Colonic mucosa (tissue), 4 donors: ENCODE measurements at places on chromosomes 1 and 21. TPM values are rescaled to one million over a fixed set of nuclear protein-coding genes. Genes with fewer than 3 reads are reported as not detected.
A peak's percentile ranks its signal among the peaks of the same experiment; 100 is the strongest.

GRCh38 chr1:89724369-89725010, 91.6 kb downstream of the LRRC8C start:
- H3K36me3 ChIP-seq = no peaks in the 10 kb centered on the region
- no peaks in the 10 kb centered on the region for H3K27me3 ChIP-seq
- no peak overlapping the region for H3K4me3 ChIP-seq
- H3K27ac ChIP-seq = peak overlapping the region; percentile 37
- no peak for DNase-seq
- H3K4me1 ChIP-seq = no peaks in the 10 kb centered on the region

- H3K4me1 ChIP-seq = no peaks in the 10 kb centered on the region
- no peaks in the 10 kb centered on the region for H3K36me3 ChIP-seq
- DNase-seq = no peak
Measured at GRCh38 chr21:45303091-45303615, 15.5 kb upstream of the POFUT2 start.

DNA sequence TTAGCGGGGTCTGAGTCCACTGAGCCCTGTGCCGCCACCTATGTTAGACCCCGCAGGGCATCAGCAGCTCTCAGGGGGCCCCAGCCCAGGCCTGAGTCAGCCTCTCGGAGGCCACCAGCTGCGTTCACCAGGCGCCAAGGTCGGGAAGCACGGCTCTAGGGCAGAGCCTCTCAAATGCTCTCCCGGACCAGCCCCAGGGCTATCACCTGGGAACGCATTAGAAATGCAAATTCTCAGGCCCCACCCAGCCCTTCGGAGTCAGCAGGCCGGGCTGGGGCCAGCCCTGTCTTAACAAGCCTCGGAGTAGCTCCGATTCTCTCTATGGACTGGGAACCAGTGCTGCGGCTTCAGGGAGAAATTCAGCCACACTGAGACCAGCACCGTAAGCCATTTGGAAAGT, 37.2 kb upstream of the TSPEAR start:
- H3K27ac ChIP-seq = no peak overlapping the region
- H3K4me1 ChIP-seq = no peaks in the 10 kb centered on the region
- no peak overlapping the region for H3K4me3 ChIP-seq
- no peak for DNase-seq
- H3K36me3 ChIP-seq = no peaks in the 10 kb centered on the region

DNA sequence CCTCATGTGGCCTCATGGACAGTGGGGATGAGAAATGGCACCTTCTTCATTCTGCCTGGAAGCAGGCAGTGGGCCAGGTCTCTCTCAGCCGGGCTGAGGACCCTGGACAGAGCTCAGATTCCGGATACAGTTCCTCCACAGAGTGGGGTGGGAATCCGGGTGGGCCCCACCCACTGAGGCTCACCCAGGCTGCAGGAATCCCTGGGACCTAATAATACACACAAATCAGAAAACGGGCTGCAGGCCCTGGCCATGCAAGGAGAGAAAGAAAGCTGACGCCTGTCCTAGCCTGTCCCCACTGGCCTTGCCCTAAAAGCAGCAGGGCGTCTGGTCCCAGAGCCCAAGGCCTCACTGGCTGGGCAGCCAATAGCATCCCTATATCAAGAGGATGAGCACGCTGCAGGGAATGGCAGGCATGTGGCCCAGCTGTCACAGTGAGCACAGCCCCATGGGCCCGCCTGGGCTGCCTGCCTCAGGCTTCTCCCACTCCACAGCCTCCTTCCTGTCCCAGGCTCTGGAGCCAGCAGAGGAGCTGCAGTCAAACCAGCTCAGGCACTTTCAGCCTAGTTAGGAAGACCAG, 25.3 kb downstream of the ACTA1 start:
- H3K4me1 ChIP-seq = peaks cover 9% of the 10 kb centered on the region
- DNase-seq = no peak
- H3K27ac ChIP-seq = no peak overlapping the region
- H3K4me3 ChIP-seq = no peak overlapping the region
- peaks cover 10% of the 10 kb centered on the region for H3K27me3 ChIP-seq

GRCh38 chr1:924656-925560, 1.2 kb downstream of the SAMD11 start:
- H3K27me3 ChIP-seq = peaks cover 81% of the 10 kb centered on the region
- H3K27ac ChIP-seq = no peak overlapping the region
- peak overlapping the region; percentile 34 for H3K4me3 ChIP-seq
- no peaks in the 10 kb centered on the region for H3K36me3 ChIP-seq
- DNase-seq = no peak
- H3K4me1 ChIP-seq = peaks cover 22% of the 10 kb centered on the region

The CLCNKA gene
- not detected for total RNA-seq

- peak overlapping the region; percentile 81 for H3K4me3 ChIP-seq
- H3K27ac ChIP-seq = peak overlapping the region; percentile 97
- H3K36me3 ChIP-seq = no peaks in the 10 kb centered on the region
- peaks cover 10% of the 10 kb centered on the region for H3K4me1 ChIP-seq
- no peaks in the 10 kb centered on the region for H3K27me3 ChIP-seq
Measured at GRCh38 chr1:22053861-22054770, 1.6 kb downstream of the CDC42 start.

DNA sequence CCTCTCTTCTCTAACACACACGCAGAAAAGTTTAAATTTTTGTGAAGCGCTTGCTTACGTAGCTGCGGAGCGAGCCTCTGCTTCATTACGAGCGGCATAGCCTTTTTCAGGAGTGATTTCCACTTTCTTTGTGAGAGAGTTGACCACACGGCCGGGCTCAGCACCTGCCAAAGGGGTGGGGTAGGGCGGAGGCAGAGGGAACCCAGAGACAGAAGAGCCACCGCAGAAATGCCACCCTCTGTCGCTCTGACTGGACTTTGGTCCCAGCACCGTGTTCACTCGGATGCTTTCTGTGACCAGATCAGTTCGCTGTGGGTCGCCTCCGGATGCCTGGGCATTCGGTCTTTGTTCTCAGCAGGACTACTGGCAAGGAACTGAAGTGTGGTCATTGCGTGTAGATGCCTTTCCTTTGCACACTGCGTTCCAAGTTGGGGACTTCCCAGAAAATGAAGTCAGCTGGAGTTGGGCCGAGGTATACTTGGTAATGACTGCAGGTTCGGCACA, 883 bp downstream of the CHODL start:
- DNase-seq = no peak
- no peaks in the 10 kb centered on the region for H3K36me3 ChIP-seq
- H3K4me3 ChIP-seq = peak overlapping the region; percentile 19
- H3K27me3 ChIP-seq = peaks cover 7% of the 10 kb centered on the region

DNA sequence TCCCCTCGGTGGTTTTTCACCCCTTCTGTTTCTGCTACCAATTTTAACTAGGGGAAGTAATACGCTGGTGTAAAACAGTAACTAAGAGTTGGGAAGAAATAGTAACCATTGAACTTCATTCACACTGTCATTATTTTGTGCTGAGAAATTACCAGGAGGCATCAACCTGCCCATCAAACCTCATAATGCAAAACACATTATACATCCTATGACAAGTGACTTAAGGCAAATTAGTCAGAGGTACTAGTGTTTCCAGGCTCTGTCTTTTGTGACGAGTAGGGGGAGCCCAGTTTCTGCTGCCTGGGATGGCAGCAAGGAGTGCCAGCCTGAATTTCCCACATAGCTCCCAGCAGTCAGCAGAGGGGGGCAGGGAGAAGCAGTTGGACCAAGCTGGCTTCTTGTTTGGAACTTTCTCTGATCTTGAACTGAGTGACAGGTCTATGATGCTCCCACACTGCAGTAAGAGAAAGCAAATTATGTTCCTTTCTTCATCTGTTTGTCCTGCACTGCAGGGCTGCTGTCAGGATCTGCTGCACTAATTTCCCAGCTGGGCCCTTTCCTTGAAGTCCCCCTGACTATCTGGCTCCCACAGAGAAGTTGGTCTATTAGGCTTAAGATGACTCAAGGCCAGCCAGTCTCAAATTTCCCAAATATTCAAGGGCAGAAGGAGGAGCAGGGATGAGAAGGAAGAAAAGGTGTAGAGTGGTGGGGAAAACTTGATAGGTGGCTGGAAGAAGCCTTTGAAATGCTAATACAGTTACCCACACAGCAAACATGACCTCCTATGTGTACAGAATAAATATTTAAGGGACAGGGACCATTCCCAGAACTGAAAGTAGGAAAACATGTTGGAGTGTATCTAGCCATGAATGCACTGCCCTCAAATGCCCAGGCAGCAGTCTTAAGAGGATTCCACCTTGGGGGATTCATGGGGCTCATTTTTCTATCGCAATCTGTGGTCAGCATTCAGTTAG, 322.8 kb downstream of the SEC16B start:
- H3K27me3 ChIP-seq = no peaks in the 10 kb centered on the region
- no peaks in the 10 kb centered on the region for H3K4me1 ChIP-seq
- no peak for DNase-seq
- no peak overlapping the region for H3K27ac ChIP-seq
- no peaks in the 10 kb centered on the region for H3K36me3 ChIP-seq

DNA sequence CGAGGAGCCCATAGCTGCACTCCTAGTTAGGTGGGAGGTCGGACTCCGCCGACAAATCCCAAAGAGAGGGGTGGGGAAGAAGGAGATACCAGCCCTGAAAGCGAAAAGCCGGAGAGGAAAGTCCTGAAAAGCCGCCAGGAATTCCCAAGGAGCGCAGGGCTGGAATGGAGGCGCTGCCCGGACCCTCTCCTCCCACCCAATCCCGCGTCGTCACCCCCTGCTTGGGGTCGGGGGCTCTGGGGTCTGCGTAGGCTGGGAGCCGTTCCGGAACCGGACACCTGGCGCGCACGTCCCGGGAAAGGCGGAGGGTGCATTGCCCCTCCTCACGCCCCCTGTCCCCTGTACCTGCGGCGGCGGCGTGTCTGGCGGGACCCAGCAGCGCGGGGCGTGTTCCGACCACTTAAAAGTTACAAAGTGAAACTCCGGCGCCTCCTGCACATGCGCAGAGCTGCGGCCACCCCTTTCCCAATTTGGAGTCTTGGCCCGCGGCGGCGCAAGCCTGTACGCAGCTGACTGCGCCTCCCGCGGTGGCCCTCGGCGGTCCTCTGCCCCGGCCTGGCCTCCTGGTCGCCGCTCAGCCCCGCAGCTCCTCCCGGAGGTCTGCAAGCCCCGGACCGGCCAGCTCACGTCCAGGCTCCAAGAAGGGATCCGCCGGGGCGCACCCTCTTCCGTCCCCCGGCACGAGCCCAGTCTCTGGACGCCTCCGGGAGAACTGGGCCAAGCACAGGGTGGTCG, at the start of gene TMEM63A:
Gene TMEM63A, minus strand, starts transcription at position 422 of the 735 bp plus-strand sequence. CDS start 4,800 bp downstream, outside the sequence.
- H3K4me1 ChIP-seq = peaks cover 22% of the 10 kb centered on the region
- DNase-seq = peak; percentile 95
- H3K27me3 ChIP-seq = no peaks in the 10 kb centered on the region
- no peaks in the 10 kb centered on the region for H3K36me3 ChIP-seq
- H3K27ac ChIP-seq = peak within 1 kb of the TSS; percentile 95

The S100A13 gene
- total RNA-seq = 45.2 TPM

DNA sequence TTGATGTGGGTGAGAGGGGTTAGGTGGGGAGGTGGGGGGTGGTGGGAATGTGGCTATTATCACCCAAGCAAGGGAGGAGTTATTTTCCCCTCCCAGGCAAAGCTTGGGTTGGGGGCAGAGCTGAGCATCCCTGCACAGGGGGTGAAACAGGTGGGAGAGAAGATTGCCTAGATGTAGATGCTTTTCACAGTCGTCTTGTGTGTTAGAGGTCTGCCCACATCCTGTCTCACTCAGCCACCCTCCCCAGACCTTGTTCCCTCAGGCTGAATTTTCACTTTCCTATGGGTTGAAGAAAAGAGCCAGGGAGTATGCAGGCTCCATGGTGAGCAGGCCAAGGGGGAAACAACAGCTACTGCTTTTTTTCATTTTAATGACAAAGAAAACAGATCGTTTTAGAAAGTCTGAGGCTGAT, 223.5 kb downstream of the KIF26B start:
- no peaks in the 10 kb centered on the region for H3K36me3 ChIP-seq
- no peak for DNase-seq
- H3K4me1 ChIP-seq = no peaks in the 10 kb centered on the region

- H3K4me1 ChIP-seq = no peaks in the 10 kb centered on the region
- peak overlapping the region; percentile 50 for H3K4me3 ChIP-seq
- no peaks in the 10 kb centered on the region for H3K27me3 ChIP-seq
- no peaks in the 10 kb centered on the region for H3K36me3 ChIP-seq
- peak overlapping the region; percentile 85 for H3K27ac ChIP-seq
- DNase-seq = no peak
Measured at GRCh38 chr1:89064632-89065031, 376 bp downstream of the GBP1 start.

DNA sequence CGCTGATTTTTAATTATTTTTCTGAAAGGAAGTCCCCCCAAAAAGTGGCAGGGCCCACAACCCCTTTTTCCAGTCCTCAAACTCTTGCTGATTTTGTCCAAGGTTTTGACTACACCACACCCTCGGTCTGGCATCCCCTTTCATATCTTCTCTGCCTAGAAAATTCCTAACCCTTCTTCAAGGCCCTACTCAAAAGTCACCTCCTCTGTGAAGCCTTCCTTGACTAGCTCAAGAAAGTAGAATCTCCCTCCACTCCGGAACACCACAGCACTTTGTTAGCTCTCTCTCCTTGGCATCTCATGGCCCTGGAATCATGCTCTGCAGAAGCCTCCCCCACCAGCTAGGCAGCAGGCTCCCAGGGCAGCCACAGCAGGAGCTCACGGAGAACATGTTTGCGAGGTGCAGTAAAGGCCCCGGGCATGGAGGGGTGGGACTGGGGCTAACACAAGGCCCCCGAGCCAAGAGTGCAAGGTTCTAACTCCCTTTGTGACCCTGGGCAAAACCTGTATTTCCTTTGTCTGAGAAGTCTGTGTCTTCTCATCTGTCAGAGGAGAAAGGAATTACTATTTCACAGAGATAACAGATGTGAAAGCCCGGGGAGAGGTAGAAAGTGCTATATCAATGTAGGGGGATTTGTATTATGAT, 17.7 kb upstream of the S100A7 start:
- no peaks in the 10 kb centered on the region for H3K27me3 ChIP-seq
- no peaks in the 10 kb centered on the region for H3K36me3 ChIP-seq
- DNase-seq = no peak
- no peaks in the 10 kb centered on the region for H3K4me1 ChIP-seq

DNA sequence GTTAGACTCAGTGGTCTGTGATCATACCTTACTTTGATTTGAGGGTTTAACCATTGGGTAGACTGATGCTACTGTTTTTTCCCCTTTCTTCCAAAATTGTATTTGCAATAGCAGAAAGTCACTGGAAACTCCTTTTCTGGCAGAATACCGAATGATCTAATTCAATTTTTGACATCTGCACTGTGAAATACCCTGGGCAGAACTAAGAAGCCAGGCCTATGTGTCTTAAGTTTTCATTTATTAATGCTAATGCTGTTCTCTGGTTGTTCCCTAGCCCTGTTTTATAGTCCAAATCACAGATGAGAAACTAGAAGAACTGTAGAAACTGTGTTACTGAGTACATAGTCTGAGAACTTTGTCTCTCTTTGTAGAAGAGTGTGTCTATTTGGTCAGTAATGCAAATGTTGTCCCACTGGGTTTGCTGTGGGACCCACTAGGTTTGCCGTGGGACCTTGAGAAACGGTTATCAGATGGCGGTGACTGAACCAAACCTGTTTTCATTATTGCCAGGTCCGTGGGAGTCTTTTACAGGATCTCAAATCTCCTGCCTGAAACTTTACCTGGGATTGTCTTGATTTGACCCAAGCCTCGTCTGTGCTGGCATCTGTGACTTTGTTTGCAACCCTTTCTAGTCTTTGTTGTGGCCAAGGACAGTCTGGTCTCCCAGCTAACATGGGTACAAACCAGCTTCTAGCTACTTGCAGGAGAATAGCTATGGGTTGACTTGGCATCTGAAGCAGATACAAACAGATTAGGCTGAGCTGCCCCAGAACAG, 41.4 kb downstream of the PEX14 start:
- H3K27ac ChIP-seq = no peak overlapping the region
- no peaks in the 10 kb centered on the region for H3K36me3 ChIP-seq
- no peaks in the 10 kb centered on the region for H3K27me3 ChIP-seq
